ENCODE measurements at places on chromosomes 4 and X.

DNA sequence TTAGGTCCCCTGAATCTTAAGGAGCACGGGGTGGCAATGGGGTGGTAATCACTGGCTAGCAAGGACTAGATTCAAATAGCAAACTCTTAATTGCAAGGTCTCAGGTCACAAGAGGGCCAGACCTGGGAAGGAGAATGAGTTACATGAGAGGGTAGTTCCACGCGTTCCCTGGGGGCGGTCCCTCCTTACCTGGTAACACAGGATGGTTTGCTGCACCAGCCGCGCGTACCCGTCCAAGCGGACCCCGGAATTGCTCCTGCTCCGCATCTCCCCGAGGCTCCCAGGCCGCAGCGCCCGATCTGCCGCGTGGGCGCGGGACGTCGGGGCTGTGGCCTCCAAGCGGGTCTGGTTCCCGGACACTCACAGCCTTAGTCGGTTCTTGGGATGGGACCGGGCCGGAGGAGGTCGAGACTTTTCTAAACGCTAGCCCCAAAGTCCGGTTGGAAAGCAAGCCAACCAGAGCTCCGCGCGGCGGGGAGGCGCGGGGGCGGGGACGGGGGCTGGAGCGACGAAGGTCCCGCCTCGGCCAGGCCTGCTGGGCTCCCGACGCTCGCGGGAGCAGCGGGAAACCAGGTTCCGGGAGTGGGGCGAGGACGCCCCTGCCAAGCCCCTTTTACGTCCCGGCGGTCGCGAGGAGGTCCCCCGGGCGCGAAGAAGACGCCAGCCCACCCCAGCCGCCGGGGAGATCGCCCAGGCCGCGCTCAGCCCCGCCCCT is at the start of gene PHKA2:
PHKA2 (minus strand) TSS at position 449 of the 715 bp plus-strand sequence; CDS start at position 267, 182 bp downstream.
- no peak for DNase-seq

- DNase-seq = no peak
These were observed 24.5 kb upstream of the CCDC149 start for GRCh38 chr4:24937176-24937916.

DNA sequence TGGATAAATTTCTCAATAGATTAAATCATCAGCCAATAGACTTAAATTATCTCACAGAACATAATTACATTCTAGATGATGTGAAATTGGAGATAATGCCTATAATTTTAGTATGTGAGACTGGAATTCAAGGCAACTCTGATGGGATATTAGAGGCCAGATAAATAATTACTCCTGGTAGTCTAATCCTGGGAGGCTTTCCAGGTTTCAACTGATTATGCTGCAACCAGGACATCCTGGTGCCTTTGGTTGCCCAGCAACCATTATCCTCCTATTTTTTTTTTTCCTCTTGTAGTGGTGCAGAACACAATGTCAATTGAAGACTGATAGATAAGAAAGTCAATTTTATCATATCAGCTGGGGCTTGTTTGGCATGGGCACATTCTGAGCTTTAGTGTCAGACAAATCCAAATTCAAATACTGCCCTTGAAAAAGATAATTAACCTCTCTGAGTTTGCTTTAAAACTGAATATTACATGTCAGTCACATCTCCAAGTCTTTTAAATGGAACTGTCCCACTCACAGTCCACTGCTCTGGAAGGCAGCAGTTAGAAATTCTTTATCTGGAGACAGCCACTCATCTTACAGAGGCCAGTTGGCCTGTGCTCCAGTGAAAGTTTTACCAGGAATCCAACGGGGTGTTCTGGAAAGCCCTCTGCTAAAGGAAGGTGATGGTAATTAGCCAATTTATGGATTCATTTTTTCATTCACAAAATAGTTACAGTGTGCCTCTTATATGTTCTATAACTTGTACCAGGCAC is 95.3 kb upstream of the GUCY1A1 start:
- no peak for DNase-seq

DNA sequence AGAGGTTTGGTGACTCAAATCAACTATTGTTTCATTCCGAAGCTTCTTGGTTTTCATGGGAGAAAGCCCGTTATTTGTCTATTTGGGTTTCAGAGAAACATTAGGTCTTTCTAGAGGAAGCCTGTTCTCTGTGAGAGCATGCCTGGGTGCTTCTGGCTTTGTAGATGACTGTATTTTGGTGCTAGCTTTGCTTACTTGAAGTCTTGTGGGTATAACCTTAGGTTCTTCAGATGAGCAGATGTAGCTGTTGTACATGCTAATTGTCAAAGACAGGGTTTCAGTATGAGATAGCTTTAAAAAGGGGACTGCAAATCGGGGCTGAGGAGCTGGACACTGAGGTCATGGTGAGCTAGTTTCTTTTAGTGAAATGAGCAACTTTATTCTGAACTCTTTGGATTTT is 7.9 kb upstream of the STOX2 start:
- DNase-seq = no peak

DNA sequence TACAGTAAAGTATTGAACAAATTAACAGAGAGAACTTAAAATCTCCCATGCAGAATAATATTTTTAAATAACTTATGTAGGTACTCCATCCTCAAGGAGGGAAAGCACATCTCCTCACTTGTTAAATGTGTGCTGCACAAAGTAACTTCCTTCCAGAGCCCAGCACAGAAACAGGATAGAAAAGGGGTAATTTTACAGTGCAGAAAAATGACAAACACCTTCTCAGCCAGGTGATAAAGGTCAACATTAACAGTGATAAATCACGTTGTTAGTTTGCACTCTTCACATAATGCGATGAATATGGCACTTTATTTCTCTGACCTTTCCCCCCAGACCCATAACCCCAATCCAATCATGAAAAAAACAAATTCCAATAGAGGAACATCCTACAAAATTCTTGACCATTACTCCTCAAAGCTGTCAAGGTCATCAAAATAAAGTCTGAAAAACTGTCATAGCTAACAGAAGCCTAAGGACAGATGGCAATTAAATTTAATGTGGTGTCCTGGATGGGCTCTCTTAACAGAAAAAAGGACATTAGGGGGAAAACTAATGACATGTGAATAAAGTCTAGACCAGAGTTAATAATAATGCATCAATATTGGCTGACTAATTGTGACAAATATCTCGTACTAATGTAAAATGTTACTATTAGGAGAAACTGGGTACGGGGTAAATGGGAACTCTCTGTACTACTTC is 547.4 kb upstream of the AGA start:
- DNase-seq = no peak

DNA sequence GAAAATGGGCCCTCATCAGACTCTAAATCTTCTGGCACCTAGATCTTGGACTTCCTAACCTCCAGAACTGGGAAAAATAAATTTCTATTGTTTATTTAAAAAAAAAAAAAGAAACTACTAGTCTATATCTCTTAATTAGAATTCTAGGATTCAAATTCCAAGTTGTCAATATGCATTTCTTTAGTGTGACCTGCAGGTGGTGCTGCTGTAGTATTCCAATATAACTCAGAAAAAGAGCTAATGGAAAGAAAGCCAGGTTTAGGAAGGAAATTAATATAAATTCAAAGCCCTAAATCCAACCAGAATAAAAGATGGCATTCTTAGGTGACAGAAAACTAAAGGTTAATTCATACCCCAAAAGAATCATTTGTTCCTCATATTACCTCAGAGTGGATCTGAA is 80.0 kb upstream of the NALF2 start:
- DNase-seq = no peak

- no peak for DNase-seq
These were observed 144.2 kb downstream of the MSN start for GRCh38 chrX:65811558-65812228.

DNA sequence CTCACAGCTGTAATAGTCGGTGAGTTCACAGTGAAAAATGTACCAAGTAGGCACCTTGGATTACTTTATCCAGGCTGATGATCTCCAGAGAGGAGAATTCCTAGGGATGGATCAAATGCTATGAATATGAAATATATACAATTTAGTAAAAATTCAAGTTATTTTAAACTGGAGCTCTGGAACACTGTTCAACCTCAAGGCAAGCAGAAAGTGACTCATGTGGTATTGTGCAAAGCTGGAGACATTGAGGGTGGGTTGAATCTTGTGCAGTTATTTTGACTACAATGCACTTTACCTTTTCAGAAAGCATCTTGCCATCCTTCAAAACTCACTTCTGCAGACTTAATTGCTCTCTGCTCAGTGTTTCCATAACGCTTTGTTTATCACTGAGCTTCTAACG is 43.4 kb downstream of the OSTC start:
- no peak for DNase-seq

GRCh38 chr4:149980941-149981340 is 97.3 kb upstream of the DCLK2 start:
- no peak for DNase-seq

GRCh38 chrX:88908056-88908455 is 161.0 kb downstream of the CPXCR1 start:
- no peak for DNase-seq

DNA sequence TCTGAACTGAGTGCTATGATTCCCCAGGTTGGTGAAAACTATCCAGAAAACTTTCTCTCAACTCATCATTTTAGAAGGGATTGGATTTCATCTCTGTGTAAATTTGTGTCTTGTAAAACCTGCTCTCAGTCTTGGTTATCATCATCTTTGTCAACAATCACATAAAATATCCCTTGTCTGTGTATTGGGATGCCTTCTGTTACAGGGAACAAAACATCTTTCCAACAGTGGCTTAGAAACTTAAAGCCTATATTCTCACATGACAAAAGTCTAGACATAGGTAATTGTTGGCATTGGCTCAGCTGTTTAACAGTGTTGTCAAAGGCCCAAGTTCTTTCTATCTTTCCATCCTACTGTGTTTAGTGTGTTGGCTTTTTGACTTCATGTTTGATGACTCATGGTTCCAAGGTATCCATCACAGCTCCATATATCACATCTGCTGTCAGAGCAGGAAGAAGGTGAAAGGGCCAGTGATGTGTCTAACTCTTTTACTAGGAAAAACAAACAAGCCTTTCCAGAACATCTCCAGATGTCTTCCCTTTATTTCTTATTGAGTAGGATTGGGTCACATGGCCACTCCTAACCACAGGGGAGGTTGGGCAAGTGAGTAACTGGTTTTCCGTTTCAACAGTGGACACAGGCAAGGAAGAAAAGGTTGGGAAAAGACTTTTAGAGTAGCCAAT is 65.0 kb downstream of the PHEX start:
- no peak for DNase-seq

- no peak for DNase-seq
These were observed 31.6 kb upstream of the KIT start for GRCh38 chr4:54626113-54626512.

DNA sequence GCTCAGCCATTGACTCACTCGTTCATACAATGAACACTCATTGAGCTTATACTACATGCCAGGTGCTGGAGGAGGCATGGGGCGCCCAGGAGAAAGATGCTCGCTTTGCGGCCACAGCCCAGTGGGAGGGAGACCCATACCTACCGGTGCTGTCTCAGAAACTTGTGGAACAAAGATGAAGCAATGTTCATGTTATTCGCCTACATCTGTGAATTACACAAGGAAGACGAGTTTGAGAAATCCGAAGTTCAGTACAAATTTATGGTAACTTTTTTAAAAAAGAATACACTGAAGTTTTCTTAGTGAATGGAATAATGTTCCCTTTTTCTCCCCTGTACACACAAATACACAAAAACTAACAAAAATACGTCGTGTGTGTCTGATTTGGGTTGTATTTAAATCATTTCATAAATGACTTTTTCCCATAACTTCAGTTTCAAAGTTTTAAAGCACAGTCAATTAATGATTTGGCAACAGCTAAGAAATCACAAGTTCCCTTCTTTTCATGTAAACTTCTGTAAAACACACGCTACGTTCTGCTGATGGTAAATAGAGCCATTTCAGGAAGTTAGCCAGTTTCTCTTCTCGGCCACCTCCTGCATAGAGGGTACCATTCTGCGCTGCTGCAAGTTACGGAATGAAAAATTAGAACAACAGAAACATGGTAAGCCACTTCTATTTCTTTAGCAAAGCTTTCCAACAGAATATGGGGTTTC is at the start of gene TLR8:
TLR8 (plus strand) TSS at position 575 of the 716 bp plus-strand sequence; CDS start at position 662, 87 bp downstream.
- DNase-seq = no peak

GRCh38 chr4:108560616-108561015 is 59.8 kb upstream of the RPL34 start:
- DNase-seq = no peak

- DNase-seq = no peak
These were observed 214.8 kb downstream of the SPCS3 start for GRCh38 chr4:176534566-176534965.

DNA sequence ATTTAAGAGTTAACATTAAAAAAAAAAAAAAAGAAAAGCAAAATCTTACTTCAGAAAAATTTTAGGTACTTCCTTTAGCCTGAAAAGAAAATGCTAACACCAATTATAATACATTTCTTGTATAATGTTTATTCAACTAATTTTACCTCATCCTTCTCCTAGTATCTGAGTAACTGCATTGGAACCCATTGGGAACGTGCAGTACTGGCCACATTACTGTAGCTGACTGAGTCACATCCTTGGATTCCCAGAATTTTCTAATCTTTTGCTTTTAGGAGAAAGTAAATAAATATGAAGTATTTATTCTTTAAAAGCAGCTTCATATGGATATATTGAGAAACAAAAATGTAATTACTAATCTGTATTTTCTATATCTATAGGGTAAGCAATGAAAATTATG is 82.6 kb upstream of the SLITRK2 start:
- DNase-seq = no peak

- no peak for DNase-seq
These were observed 67.5 kb upstream of the GPR34 start for GRCh38 chrX:41621222-41621723.

- DNase-seq = no peak
These were observed 357 bp upstream of the ETNPPL start for GRCh38 chr4:108763226-108763593.

- no peak for DNase-seq
These were observed 261.6 kb upstream of the ANKRD50 start for GRCh38 chr4:124974152-124974551.

GRCh38 chr4:174709526-174709925 is 119.5 kb downstream of the GLRA3 start:
- no peak for DNase-seq

- peak; percentile 50 for DNase-seq
These were observed 47.4 kb downstream of the TMEM131L start for GRCh38 chr4:153513596-153513995.

DNA sequence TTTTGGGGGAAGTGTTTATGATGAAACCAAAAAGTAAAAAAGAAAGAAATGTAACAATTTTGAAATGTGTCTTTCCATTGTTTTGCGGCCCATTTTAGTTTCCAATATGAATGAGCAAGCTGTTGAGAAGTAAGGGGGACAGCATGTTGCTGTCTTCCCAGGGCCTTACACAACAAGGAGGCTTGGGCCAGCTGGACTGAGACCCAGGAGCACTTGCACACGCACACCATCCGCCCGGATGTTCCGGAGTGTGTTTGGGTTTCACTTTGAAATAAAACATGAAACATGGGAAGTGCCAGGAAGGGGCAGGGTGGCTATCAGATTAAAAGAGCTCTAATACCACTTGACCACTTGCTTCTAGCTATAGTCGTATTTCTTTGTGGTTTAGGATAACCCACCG is 144.4 kb downstream of the NHS start:
- no peak for DNase-seq

DNA sequence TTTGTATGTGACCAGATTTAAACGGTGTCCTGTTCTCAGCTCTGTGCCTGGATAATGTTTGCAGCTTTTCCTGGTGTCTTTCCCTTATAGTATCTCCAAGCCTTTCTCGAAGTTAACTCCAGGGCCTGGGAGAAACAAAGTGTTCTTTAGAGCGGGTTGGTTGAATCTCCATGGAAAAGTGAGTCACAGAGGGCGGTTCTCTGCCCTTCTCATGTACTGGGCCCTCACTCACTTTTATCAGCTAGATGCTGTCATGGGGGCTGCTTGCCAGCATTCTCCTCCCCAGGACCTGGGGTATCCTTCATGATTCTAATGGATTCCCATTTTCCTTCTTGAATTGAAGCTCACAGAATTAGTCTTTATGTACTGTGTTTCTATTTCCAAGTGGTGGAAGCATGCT is 46.1 kb upstream of the MAGEC2 start:
- no peak for DNase-seq

GRCh38 chr4:8317474-8317873 is 47.9 kb downstream of the HTRA3 start:
- no peak for DNase-seq

All from SW 1271 (cell line).